ENCODE measurements at places on chromosomes 7 and 10. TPM values are rescaled to one million over a fixed set of nuclear protein-coding genes. Genes with fewer than 3 reads are reported as not detected.

The THSD7A gene
- total RNA-seq = 1.2 TPM

The ZNF107 gene
- total RNA-seq = 1.4 TPM

The PTPRN2 gene
- 0.98 TPM for total RNA-seq

The DDC gene
- not detected for total RNA-seq

The POM121C gene
- total RNA-seq = 26.5 TPM

All from heart right ventricle (tissue), 16 donors.